CD4-positive, alpha-beta T cell treated with Interleukin-6 for 4 hours (primary cell): ENCODE measurements at places on chromosomes 16 and 17.

DNA sequence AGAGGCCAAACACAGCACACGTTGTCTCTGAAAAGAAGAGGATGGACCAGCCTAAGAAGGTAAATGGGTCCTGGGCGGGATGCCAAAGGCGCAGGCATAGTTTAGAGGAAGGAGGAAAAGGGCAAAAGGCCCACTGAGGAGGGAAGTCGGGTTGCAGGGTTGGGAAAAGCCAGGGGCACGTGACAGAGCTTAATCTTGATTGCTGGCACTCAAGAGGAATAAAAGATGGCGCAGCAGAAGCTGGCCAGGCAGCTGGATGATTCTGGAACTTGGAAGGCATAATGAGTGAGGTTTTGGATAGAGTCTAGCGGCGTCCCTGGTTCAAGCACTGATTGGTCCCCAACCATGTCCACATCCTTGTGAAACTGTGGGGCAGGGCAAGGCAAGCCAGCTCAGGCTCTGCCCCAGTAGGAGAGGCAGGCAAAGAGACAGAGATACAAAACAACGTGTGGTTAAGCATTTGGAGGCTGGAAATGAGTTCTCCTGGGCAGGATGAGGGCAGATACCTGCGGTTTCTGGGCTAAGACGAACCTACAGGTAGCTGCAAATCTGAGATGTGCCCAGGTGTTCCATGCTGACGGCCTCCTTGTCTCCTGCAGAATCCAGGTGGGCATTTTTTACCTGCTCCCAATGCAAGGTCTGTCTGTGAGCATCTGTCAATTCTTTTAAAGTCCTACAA lies 52.7 kb upstream of the CIBAR2 start:
- no peak for DNase-seq

DNA sequence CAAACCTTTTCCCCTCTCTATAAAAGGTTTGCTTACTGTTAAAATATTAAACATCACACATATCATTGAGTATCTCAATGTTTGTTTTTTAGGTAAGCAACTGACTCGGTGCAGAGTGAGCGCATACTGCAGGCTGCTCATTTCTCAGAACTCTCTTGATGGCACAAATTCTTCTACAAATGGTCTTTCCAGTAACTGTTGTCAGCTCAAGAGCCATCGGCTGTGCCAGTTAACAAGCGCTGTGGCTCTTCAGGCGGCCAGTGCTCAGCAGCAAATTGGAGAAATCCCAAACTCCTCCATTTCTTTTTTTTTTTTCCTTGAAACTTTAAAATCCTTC lies 8.6 kb downstream of the ABCA3 start:
- no peak for DNase-seq

GRCh38 chr17:9367156-9367555 lies 208.5 kb downstream of the STX8 start:
- DNase-seq: no peak

- no peak for DNase-seq
These were observed 88.7 kb downstream of the VMP1 start for GRCh38 chr17:59796138-59796537.

- no peak for DNase-seq
These were observed 446.3 kb upstream of the MAF start for GRCh38 chr16:80046848-80047247.

- DNase-seq: no peak
These were observed 62.8 kb upstream of the GRIN2A start for GRCh38 chr16:10245002-10245401.

DNA sequence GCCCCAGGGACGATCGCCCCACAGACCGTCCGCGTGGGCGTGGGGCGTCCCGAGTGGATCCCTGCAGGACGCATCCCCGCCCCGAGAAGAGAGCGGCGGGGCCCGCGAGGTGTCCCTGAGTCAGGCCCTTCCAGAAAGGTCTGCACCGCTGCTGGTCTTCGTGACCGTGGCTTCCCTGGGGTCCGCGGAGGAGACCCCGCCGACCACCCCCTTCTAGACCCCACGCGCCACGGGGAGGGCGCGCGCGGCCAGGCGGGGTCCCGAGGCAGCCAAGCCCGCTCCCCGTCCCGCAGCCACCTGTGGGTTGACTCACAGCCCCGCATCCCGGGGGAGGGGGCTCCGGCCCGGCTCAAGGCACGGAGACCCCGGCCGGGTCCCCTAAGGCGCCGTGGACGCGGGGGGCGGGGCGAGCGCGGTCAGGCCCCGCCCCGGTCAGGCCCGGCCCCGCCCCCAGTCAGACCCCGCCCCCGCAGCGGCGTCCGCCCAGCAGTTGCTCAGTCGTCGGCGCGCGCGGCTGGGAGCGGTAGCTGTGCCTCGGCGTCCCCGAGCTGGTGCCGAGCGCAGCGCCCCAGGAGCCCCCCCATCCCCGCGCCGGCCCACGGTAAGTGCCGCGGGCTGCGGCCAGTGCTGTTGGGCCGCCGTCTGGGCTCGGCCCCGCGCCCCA lies at the start of gene BAIAP3:
BAIAP3 (plus strand) TSS at position 497 of the 664 bp plus-strand sequence. CDS start 4,905 bp downstream, outside the sequence.
- peak; percentile 45 for DNase-seq

DNA sequence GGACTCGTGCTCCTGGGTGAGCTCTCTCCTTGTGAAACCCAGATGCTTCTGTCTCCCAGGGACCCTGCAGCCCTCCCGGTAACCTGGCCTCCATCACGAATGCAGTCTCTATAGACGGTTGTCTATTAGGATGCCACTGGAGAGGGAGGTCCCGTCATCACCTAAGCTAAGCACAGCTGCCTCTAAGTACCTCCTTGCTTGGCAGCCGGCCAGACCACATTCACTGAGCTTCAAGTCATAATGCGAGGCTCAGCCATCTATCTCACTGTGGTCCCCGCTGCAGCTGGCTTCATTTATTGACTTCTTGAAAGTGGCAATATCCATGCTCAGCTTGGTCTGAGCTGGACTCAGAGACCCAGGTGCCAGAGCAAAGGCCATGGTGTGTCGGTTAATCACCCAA lies 74.5 kb upstream of the HSBP1 start:
- DNase-seq: no peak

- no peak for DNase-seq
These were observed 5.0 kb upstream of the FTSJ3 start for GRCh38 chr17:63832455-63832854.

DNA sequence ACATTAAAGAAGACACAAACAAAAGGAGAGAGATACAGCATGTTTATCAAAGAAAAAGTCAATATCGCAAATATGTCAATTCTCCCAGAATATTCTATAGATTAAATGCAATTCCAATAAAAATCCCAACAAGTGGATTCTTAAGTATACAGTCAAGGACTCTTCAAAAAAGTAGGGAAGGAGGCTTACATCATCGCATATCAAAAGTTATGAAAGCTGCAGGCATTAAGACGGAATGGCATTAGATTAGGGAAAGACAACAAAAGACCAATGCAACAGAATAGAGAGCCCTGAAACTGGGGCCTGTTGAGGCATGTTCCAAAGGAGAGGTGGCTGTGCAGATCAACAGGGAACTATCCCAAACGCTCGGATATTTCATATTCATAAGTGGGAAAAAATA lies 76.0 kb downstream of the MARCHF10 start:
- DNase-seq: no peak

DNA sequence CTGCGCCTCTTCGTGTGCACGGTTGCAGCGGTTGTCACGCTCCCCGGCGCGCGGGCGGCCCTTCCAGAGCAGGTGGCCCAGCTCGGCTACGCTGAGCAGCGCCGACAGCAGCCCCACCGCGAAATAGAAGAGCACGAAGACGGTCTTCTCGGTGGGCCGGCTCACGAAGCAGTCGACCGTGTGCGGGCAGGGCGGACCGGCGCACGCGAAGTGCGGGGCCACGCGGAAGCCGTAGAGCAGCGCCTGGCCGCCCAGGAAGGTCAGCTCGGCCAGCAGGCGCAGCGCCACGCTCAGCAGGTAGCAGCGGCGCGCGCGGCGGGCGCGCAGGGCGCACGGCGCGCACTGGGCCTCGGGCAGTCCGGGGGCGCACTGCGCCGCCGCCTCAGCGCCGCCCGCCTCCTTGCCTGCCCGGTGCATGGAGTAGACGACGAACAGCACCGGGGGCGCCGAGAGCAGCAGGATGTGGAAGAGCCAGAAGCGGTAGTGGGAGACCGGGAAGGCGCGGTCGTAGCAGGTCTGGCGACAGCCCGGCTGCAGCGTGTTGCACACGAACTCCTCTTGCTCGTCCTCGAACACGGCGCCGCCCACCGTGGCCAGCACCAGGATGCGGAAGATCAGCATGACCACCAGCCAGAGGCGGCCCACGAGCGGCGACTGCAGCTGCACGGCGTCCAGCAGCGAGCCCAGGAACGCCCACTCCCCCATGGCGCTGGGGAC lies 1.3 kb downstream of the GJD3 start:
- peak; percentile 46 for DNase-seq

- DNase-seq: no peak
These were observed 115.4 kb downstream of the ZNF778 start for GRCh38 chr16:89332902-89333245.

DNA sequence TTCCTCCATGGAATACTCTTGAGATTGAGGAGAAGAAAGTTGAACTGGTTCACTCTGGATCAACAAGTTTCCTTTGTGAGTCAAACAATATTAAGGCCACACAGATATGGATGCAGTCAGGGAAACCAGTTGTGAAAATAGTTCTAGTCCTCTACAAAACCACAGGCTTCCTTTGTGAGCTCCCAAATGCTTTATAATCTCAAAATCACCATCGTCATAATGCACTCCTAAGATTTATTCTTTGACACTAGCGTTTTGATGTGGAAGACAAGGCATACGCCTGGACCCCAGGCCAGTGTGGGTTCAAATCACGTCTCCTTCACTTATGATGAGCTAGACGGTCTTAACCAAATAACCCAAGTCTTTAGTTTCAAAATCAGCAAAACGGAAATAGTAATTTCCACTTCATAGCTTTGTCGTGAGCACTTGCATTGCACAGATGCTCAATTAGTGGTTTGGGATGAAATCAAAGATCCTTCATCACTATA lies 142.6 kb downstream of the STX8 start:
- no peak for DNase-seq

DNA sequence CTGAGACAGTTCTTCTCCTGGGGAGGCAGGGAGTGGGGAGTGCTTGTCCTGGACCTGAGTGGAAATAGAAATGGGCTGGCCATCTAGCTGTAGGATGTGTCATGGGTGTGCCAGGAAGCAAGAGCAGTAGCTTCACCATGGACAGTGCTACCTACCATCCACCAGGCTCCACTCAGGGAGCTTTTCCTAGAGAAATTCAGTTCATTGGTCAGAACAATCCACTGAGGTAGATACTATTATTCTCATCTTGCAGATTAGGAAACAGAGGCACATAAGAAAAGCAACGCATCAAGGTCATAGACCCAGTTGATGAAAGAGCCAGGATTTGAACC lies 372.0 kb downstream of the SLC39A11 start:
- DNase-seq: no peak

GRCh38 chr17:4543557-4544026 lies 11.6 kb downstream of the MYBBP1A start:
- DNase-seq: no peak

GRCh38 chr17:82127704-82128103 lies 29.7 kb upstream of the FASN start:
- peak; percentile 20 for DNase-seq

DNA sequence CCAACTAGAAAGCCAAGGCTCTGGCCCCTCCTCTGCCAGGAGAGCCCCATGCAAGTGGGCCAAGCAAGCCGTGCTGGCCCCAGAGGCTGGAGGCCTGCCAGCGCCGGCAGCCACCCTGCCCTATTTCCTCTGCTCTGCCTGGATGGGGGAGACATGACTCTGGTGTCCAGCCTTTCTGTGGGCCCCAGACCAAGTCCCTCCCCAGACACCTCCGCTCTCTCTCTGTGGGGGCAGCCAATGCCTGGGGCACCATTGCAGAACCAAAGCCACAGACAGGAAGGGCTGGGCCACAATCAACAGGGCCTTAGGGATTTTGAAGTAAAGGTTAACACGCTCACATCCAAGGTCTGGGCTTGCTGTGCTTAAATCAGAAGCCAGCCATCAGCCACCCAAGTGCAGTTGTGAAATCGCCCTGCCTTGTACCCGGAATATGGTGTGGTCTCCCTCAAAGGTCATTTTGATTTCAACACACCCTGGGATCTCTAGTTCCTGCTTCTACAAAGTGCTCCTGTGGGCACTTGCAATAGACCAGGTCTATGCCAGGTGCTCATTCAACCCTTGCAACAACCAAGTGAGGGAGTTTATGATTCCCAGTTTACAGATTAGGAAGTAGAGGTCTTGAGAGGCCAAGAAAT lies 63.5 kb upstream of the TEX2 start:
- no peak for DNase-seq

- no peak for DNase-seq
These were observed 66.7 kb downstream of the C16orf95 start for GRCh38 chr16:87250431-87250960.

DNA sequence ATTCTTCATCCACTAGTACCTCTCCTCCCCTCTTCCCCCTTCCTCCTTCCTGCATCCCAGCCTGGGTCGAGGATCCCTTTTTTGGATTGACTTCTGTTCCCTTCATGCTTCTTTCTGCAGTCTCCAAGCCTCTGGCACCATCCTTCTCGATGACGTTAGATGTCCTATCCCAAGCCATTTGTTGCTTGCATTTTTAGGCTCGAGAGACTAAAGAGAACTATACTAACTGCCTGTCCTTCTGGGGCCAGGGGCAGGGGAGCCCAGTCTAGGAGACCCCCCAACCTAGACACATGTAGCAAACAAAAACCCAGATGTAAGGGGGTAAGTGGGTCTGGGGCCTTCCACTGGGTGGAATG lies 23.9 kb downstream of the UNK start:
- DNase-seq: no peak
